Renal cortex interstitium (tissue), 15 donors: ENCODE measurements at places on chromosomes 1 and 21. TPM values are rescaled to one million over a fixed set of nuclear protein-coding genes. Genes with fewer than 3 reads are reported as not detected.

DNA sequence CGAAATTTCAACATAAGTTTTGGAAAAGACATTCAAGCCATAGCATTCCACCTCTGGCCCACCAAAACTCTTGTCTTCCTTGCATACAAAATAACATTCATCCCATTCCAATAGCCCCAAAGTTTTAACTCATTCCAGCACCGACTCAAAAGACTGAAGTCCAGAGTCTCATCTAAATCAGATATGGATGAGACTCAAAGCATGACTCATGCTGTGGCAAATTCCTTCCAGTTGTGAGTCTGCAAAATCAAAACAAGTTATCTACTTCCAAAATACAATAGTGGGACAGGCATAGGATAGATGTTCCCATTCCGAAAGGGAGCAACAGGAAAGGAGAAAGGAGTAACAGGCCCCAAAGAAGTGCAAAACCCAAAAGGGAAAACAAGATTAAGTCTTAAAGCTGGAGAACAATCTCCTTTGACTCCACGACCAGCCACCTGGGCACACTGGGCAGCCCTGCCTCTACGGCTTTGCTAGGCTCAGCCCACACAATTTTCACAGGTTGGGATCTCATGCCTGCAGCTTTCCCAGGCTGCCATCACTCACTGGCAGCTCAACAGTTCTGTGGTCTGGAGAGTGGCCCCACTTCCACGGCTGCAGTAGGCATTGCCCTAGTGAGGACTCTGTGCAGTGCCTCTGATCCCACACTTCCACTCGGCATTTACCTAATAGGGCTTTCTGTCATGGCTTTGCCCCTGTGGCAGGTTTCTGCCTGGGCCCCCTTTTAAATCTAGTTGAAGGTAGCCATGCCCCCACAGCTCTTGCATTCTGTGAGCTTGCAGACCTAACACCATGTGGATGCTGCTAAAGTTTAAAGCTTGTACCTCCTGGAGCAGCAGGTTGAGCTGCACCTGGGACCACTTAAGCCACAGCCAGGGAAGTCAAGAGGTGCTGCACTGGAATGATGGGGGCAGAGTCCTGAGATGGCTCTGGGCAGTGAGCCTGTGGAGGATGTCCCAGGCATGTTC lies 51.0 kb downstream of the RUNX3 start:
- DNase-seq = no peak

GRCh38 chr1:240719953-240720700 lies 108.2 kb upstream of the GREM2 start:
- no peak for DNase-seq

DNA sequence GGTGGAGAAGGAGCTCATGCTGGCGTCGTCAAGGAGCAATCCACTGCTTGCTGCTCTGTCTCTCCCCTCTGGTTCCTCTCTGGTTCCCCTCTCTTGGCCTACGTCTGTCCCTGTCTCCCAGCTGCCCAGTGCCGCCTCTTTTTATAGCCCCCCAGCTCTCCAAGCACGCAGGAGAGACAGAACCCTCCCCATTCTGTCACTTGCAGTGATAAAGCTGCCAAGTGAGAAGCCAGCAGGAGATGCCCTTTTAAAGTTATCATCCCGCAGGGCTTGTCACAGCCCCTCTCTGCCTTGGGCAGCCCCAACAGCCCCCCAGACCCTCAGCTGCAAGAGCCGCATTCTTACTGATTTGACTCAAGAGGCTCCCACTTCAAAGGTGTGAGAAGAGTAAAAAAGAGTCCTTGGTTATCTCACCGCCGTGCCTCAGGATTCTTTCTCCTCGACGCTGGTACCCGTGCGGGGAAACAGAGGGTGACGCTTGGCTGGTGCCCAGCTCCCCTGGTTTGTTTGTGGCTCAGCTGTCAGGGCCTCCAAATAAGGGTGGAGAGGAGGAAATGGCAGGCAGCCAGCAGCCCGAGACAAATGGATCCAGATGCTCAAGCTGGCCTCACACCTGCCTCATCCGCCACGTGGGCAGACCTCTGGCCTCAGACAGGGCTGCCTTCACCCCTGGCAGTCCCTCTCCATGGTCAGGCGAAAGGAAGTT lies at the start of gene NPPA:
NPPA (minus strand) TSS at position 117 of the 706 bp plus-strand sequence; CDS start at position 18, 99 bp downstream.
- DNase-seq = no peak

Gene IRF6
- 15.1 TPM for polyA plus RNA-seq

Gene VWA5B1
- polyA plus RNA-seq = 1.3 TPM

DNA sequence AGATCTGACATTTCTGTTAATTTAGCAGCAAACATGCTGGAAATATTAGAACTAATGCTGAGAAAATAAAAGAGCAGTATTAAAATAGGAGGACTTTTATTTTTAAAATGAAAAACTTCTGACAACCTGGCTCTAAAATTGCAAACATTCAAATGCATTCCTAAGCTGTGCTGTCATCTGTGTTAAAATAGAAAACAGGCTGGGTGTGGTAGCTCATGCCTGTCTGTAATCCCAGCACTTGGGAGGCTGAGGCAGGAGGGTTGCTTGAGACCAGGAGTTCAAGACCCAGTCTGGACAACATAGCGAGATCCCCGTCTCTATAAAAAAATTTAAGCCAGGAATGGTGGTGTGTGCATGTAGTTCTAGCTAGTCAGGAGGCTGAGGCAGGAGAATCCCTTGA lies 44.6 kb downstream of the MIGA1 start:
- DNase-seq = no peak

DNA sequence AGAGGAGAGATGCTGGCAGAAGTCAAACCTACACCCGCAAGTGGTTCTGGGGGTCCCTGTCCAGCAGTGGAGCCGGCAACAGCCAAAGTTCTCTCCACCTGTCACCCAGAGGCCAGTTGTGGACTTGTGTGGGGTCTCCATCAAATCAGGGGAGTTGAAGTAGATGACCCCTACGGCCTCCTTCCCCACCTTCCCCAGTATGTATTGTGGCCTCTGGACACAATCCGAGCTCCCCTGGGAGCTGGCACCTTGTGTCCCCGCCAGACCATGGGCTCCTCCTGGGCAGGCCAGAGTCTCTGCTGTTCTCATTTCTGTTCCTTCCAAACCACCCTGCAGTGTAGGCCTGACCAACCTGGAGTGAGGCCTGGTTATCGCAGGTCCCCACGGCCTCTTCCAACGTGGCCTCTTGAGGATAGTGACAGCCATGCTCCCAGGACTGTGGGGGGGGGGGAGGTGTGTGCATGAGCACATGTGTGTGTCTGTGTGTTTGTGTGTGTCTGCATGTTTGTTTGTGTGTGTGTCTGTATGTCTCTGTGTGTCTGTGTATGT lies 246.4 kb downstream of the MATN1 start:
- DNase-seq = no peak

DNA sequence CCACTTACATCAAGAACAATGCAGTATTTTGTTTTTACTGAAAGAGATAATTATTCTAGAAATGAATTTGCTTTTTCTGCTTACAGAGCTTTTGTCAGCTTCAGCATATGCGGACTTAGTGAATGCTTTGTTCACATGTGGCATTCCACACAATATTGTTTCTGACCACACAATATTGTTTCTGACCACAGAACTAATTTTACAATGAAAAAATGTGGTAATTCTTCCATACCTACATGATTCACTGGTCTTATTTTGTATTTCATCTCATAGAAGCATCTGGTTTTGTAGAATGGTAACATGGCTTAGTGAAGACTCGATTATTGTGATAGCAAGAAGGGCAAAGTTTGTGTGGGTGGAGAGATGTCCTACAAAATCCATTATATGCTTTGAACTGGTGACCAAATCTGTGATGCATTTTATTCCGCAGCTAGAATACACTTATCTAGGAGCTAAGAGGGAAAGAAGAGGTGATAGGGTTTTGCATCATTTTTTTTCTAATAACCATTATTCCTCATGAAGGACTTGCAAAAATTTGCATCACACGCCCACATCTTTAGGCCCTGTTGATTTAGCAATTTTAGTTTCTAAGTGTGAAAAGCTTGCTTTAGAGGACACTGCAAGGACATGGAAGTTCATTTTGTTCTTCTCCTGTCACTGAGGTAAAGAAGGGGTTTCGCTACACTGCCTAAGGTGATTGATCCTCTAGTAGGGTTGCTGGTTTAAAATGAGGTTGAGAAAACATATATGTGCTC lies 75.3 kb downstream of the HLX start:
- DNase-seq = no peak
